ENCODE measurements at places on chromosomes 12 and 14.

- DNase-seq: no peak
These were observed 97.1 kb downstream of the DAD1 start for GRCh38 chr14:22491683-22492621.

DNA sequence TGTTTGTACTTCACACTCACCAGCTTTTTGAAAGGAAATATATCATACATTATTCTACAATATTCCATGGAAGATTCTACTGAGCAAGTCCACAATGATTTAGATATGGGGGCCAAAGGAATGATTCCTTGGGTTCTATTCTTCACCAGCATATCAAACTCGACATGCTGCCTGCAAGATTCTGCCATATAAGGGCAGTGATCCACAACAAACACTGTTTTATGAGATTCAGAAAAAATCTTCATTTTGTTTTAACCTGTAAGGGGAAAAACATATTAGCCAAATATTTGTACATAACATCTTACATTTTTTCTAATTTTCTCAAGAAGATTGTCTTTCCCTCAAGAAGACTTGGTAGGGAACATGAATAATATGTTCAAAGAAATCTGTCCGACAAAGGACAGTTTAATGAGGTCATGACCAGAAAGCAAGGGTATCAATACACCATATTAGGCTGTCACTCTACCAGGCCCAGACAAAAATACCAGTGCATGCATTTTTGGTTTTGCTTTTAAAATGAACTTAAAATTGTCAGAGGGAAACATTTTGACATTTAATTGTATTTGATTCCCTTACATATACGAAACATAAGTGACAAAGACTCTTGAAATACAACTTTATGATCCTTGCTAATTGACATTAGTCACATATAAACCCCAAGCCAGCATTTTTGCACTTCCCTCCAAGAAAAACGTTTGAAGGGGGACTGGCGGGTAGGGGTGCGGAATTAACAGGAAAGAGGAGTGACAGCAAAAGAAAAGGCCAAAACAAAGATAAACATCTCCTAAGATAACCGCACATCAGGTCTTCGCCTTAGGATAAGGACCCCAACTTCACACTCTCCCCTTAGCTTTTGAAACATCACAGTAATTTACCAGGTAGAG is 980 bp downstream of the INTS13 start:
- DNase-seq: no peak

GRCh38 chr12:67964456-67964855 is 24.8 kb upstream of the IFNG-AS1 start:
- no peak for DNase-seq

- no peak for DNase-seq
These were observed at the start of gene INHBE for GRCh38 chr12:57454566-57455373. Gene INHBE (plus strand): TSS chr12:57455307. CDS start chr12:57455537, 230 bp downstream.

GRCh38 chr12:115337693-115338543 is 653.9 kb upstream of the TBX3 start:
- DNase-seq: no peak

Data from activated T-cell treated with anti-CD3 and anti-CD28 coated beads, Interleukin-2, amount 50 U/mL, for 24 hours (primary cell).